WTC11 (cell line): ENCODE measurements at places on chromosomes 2 and 18.

DNA sequence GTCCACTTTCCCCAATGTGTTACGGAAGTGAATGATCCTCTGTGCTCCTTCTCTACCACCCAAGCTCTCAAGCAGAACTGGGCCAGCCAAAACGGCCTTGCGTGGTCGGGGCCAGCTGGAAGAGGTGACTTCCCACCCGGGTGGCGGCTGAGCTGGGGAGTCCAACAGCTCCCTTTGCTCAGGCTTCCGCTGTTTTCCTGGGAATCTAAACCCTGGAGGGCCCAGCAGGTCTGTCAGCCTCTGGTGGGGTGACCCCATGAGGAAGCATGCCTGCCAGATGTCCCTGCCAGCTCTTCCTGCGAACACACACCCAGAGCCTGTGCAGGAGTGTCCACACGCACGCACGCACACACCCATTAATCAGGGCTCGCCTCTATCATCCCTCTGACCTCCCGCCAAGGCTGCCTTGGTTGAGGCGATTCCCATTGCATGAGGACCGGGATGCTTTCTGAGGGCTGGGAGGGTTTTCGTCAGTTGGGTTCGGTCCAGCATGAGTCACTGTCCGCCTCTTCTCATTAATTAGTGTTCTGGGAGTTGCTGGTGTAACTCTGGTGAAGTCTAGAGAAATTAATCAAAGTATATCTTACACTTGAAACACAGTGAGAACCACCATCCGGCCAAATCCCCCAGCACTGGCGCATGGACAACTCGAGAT lies 90.6 kb downstream of the TWIST2 start:
- DNase-seq, result no peak

GRCh38 chr2:134295441-134295840 lies 41.6 kb downstream of the MGAT5 start:
- no peak for DNase-seq

DNA sequence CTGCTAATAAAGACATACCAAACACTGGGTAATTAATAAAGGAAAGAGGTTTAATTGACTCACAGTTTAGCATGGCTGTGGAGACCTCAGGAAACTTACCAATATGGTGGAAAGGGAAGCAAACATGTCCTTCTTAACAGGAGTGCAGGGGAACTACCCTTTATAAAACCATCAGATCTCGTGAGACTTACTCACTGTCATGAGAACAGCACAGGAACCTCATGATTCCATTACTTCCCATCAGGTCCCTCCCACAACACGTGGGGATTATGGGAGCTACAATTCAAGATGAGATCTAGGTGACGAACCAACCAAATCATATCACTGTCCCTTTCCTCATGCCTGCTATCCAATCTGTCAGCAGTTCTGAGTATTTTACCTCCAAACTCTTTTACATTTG lies 586.7 kb downstream of the TDRD15 start:
- no peak for DNase-seq

DNA sequence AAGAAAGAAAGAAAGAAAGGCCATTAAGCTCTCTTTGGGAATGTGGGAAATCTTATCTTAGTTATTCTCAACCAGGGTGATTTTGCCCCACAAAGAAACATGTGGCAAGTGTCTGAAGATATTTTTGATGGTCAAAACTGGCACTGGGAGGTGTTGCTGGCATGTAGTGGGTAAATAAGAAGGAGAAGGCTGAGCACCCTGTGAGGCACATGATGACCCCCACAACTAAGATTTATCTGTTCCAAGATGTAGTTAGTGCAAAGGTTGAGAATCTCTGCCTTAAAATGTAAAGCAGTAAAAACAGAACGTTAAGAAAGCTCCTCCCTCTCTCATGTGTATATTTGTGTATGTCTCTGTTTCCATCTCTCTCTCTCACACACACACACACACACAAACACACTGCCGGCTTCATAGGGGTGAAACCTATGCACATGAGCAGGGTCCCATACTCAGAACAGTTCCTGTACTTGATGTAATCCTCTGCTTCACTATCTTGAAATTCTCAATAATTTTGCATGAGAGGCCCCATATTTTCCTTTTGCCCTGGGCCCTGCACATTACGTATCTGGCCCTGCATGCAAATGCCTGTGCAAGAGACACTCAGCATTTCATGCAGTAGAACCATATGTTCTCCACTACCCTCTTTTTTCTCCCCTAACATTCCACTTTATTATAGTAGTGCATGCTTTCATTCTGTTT lies 94.3 kb downstream of the MREG start:
- no peak for DNase-seq

DNA sequence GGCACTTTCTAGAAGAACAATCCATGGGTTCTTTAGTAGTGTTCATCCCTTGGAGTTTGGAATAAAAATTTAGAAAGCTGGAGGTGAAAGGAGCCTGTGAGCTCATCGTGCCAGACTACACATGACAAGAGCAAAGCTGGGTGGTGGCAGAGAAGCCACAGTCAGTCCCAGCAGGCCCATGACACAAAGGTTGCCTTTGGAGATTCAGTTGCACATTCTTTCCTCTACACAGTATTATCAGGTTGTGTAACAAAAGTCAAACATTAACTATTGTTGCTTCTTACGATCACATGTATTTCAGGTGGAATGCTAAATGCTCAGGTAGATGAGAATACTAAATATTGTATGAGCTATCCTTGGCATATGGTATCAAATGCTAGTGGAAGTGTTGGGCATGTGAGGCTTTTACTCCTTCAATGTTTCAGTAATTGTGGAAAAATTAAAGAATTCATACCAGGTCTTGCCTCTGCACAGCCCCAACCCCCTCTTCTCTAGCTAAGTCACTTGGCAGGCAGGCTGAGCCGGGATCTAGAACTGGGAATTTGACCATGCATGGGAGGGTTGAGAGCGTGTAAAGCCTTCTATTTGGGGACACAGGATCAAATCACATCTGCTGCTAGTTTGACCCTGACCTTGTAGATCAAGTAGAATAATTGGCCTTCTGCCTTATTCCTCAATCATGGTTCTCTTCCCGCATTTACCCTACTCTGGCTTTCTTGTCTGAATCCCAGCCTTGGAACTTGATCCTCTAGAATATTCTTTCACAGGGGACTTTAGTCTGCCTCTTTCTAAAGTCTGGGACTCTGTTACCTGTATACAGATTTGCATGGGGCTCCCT lies 230.9 kb downstream of the GCA start:
- DNase-seq, result no peak

DNA sequence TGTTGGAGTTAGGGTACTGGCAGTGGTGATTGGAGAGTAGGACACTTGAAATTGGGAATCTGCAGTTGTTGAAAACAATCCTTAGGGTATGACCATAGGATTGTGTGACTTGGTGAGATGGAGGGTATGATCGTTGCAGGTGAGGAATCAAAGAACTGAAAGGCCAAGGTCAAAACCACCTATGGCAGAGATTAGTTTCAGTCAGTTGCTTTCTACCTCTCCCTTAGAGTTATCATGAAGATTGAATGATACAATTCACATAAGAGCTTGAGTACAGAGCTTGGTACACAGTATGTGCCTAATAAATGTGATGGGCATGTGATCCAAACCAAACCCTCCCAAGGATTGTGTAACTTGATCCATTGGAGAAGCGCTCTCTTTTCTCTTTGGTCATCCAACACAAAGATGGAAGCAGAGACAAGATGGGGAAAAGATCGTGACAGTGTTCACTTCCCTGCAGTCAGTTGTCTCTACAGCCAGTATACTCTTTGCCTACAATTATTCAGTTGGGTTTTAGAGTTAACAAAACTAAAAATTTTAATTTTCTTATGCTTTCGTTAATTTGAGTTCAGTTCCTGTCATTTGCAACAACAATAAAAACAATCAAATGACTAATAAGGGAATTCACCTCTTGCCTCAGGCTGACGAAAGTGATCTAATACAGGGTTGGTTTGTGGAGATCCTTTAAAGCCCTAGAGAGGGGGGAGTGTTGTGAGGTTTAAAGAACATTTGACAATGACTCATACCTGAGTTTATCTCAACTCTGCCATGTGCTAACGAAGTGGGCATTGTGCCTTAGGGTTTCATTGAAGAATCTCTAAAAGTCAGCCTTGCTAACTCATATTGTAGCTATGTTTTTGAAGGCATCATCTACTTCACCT lies 14.8 kb upstream of the SMAD2 start:
- DNase-seq, result no peak

- no peak for DNase-seq
Measured at GRCh38 chr2:4898706-4899105, 793.5 kb upstream of the SOX11 start.

GRCh38 chr2:220178991-220179695 lies 551.7 kb downstream of the SLC4A3 start:
- no peak for DNase-seq

- DNase-seq, result no peak
Measured at GRCh38 chr18:9824952-9825371, 60.8 kb upstream of the TXNDC2 start.

- no peak for DNase-seq
Measured at GRCh38 chr2:215618145-215618544, 182.3 kb upstream of the FN1 start.

DNA sequence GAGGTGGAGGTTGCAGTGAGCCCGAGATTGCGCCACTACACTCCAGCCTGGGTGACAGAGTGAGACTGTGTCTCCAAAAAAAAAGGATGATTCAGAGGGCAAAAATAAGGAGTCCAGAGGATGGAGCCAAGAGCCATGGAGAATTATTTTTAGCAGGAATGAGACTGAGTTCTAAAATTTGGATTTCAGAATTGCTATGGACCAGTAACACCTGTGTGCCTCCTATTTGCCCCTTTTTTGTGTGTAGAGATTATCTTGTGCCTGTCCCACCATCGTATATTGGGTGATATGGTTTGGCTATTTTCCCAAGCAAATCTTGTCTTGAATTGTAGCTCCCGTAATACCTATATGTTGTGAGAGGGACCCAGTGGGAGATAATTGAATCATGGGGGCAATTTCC lies 16.4 kb upstream of the RGPD8 start:
- DNase-seq, result no peak

DNA sequence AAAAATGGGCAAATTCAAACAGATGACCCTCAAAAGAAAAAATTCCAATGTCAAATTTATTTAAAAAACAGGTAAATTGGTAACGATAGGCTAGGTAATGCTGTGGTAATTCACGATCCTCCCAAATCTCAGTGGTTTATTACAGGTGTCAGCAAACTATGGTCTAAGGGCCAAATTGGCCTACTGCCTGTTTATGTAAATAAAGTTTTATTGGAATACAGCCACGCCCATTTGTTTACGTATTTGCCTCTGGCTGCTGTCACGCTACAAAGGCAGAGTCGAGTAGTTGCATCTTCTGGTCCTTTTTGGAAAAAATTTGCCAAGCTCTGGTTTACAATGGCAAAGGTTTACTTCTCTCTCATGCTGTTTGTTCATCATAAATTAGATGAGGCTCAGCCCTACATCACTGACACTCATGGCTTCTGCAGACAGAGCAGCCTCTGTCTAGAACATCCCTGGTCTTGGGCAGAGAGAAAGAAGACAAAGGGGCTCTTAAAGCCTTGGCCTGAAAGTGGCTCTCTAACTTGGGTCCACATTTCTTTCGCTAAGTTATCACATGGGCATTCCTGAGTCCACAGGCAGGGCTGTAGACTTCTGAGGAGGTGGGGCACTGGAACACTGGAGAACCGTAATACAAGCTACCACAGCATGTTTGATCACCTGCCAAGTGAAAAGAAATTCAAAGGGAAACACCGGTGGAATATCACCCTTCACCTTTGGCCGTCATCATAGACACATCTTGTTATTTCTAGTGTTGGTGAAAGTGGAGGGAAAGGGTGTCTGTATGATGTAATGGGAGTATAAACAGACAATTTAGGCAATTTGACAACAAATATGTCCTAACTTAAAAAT lies 34.8 kb downstream of the SP110 start:
- DNase-seq, result no peak

GRCh38 chr18:22711192-22711685 lies 221.9 kb upstream of the RBBP8 start:
- peak; percentile 19 for DNase-seq
